ENCODE measurements at places on chromosomes 5 and 9.

DNA sequence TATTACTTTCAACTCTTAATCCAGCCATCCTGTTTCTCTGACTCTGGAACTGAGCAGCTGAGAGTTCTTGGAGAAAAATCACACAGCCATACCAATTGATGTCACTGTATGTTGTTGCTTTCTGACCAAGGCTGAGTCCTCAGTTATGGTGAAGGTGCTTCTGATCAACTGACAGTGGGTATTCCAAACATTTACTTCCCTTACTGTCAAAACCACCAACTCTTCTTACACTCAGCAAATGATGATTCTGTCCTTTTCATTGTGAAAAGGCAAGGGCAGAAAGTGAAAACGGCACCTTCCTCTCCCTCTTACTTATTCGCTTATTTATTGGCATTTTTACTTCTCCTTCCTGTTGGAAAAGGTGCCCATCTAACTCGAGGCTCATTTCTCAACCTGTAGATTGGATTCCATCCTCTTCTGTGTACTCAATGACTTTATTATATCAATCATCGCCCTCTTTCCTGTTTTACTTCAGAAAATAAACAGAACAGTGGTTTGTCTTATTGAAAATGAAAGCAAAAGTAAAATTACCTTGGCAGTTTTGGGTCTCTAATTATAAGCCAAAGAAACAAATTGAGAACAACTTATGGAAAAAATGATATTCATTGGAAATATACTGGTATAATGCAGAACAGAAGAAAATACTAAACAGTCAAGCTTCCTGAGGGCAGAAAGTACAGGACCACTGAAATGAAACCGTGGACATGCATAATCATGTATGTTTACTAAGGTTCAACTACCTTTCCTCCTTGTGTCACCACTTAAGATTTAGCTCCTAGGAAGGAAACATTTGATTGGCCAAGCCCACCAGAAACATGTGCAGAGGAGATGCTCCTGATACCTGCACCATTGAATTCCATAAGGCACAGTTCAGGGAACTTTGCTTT lies 104.5 kb upstream of the CHD1 start:
- peak; percentile 28 for DNase-seq

DNA sequence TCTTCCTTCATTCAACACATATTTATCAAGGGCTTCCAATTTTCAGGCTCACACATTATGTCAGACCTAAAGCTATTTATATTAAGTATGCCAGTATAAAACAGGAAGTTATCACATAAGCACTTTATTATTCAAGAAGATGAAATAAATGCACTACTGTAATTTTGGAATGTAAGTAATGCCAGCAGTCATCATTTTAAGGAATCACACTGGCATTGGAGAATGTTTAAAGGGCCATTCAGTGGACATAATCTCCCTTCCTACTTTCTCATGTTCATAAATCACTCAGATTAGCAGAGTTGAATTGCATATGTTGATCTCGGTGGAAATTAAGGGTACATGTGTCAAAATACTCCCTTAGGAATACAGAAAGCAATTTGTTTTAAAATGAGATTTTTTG lies 164.4 kb downstream of the GIN1 start:
- DNase-seq, result no peak

GRCh38 chr5:1732945-1733344 lies 66.7 kb downstream of the MRPL36 start:
- no peak for DNase-seq

DNA sequence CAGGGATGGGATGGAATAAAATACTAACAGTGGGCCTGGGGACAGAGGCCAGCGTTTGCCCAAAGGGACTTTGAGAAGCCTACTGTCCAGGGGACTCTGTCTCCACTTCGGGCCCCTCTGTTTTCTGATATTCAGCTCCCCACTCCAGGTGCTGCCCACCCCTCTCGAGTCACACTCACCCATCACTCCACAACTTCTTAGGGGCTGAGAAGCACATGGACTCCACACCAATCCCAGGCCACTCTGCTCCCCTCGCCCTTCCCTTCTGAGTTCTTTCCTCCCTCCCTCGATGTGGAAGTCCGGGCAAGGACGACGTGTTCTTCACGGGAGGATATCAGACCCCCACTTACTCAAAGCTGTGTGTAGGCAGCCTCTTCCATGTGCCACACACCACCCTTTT lies 124.5 kb downstream of the BARX1 start:
- DNase-seq, result no peak

GRCh38 chr5:107661038-107661649 lies 9.6 kb downstream of the EFNA5 start:
- DNase-seq, result no peak

DNA sequence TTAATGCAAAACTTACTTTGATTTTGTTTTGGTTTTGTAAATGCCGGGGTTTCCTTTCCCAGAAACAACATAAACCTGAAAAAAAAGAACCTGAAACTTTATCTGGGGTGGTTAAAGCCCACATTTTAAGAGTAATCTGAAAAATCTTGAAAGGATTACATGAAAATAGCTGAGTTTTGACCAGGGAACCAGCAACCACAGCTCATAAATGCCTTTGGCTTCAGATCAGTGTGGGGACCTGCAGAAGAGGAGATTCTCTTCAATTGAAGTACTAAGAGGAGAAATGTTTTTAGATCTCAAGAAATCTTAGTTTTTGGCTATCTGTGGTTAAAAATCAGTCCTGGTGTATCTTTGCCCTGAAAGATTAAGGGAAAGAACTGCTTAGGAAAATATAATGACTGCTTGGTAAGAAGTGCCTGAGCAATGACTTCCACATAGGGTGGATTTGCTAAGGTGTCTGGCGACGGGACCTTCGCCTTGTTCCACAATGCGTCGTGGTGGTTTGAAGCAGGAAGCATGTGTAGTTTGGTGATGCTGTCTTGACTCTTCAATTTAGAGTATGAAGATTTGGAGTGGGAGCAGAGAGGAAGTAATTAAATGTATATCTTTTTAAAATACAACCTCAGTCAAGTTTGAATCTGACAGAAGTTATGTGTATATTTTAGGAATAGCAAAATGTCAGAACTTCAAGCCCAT lies 186.5 kb downstream of the MAN2A1 start:
- DNase-seq, result no peak

DNA sequence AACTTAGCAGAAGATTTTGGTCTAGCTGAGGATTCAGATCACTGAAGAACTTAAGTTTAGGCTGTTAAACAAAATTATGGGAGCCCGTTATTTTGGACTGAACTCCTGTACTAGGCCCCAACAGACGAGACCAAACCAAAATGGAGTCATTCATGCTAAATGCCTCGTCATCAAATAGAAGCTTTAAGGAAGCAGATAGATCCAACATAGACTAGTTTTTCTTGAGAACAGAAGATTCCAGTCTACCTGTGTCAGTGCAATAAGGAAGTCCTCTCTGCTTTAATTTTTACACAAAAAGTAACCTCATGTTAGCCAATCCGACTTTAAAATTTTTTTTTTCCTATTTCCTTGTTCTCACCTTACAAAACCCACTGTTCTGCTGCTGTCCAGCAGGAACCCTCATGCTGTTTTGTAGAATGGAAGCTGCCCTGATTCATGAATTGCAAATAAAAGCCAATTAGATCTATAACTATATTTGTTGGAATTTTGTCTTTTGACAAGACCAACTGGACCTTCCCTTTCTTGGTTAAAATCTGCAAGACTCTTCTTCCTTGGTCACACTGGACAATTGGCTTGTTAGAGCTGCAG lies 29.0 kb upstream of the GOLM1 start:
- no peak for DNase-seq

GRCh38 chr9:122336189-122336588 lies 34.6 kb upstream of the PTGS1 start:
- DNase-seq, result no peak

DNA sequence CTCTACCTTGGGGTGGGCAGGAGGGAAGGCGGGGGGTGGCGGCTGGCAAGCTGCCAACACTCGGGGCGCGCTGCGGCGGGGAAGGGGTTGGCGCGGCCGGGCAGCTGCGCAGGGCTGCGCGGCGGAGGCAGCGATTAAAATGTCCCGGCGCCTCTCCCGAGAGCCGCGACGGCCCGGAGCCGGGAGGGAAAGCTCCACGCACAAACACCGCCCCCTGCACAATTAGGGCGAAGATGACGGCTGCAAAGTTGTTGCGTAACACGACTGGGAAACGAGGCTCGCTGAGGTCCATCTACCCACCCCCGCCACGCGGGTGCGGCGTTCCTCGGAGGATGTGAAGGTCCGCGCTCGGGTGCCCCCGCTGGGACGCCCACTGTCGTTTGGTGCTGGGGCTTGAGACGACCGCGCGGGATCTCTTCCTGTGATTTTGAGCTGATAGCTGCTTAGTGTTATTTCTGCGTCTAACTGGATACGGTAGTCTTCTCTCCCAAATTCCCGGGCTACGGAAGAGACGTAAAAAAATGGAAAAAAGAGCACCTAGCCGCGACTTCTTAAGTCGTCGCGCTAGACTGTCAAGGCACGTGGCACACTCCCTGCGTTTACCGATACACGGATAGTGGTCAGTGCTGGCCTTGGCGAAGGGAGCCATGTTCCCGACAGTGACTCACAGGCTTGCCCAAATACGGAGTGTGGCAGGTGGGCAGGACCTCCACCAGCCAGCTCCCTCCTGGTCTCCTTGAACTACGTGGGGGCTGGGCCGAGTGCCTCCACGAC lies 958 bp upstream of the NFIL3 start:
- peak; percentile 81 for DNase-seq

DNA sequence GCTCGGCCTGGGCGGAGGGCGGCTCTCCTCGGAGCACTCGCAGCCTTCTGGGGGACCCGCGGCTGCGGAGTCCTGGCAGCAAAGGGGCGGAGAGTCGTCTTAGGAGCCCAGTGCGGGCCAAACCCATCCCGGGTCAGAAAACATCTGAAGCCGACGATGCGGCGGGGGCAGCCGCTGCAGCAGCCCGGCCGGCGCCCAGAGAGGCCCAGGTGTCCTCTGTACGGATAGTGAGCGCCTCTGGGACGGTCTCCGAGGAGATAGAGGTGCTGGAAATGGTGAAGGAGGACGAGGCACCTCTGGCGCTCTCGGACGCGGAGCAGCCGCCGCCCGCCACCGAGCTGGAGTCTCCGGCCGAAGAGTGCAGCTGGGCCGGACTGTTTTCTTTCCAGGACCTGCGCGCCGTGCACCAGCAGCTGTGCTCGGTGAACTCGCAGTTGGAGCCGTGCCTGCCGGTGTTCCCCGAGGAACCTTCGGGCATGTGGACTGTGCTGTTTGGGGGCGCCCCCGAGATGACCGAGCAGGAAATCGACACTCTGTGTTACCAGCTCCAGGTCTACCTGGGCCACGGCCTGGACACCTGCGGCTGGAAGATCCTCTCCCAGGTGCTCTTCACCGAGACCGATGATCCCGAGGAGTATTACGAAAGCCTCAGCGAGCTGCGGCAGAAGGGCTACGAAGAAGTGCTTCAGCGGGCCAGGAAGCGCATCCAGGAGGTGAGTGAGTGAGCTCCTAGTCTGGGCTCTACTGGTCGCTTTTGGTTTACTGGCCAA lies 1.2 kb downstream of the JMY start:
- DNase-seq, result peak; percentile 13

DNA sequence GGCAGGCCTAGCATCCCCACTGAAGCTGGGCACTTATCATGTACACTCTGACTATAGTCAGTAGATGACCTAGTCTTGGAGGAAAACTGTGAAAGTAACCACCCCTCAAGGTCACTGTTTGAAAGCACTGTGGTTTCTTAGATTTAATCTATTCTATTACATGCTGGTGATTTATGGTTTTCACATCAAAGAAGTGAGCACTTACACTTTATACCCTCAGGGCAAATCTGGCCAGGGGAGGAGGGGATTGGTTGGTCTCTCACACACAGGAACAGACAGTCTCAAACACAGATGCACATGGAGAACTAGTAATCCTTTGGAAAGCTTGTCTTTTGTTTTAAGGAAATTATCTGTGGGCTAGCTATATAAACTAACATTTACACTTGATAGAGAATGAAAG lies 17.9 kb upstream of the SPIN1 start:
- DNase-seq, result no peak

DNA sequence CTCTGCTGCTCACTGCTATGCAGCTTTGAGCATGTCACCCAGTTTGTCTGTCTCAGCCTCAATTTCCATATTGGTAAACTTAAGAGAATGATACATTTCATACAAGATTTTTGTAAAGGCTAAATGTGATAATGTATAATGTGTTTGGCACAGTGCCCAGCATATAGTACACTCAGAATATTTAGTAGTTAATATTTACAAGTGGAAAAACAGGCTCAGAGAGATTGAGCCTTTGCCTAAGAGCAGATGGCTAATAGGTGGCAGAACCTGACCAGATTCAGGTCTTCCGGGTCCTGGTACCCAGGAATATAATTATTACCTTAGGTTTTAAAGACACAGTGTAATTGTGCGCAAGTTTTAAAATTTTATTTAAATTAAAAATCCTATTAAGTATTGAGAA lies 46.8 kb upstream of the KIAA1958 start:
- no peak for DNase-seq

DNA sequence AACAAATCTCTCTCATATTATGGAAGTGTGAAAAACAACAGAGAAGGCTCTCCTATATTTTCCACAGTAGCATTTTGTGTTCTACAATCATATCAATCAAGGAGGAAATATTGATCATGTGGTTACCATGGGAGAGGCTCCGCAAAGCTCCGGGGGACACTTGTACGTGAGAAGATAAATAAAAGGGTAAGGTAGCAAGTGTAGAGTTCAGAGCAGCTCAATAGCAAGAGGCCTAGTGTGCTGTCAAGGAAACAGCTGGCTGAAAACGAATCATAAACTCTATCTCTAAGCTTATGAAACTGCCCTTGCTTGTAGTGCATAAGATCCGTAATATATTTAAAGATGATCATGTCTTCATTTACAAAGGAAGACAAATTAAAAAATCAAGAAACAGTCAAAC lies 57.5 kb downstream of the CDH18 start:
- no peak for DNase-seq

- peak; percentile 67 for DNase-seq
Measured at GRCh38 chr5:14706615-14707021, 42.1 kb downstream of the OTULIN start.

- no peak for DNase-seq
Measured at GRCh38 chr9:134632329-134632728, 9.3 kb upstream of the COL5A1 start.

All from inflammatory macrophage treated with lipopolysaccharide for 1 hour (primary cell).